ENCODE measurements at places on chromosomes 5 and 9. TPM values are rescaled to one million over a fixed set of nuclear protein-coding genes. Genes with fewer than 3 reads are reported as not detected.

FSTL4 gene
- polyA plus RNA-seq: not detected

PCDHB2 gene
- not detected for polyA plus RNA-seq

PCDHA6 gene
- not detected for polyA plus RNA-seq

ALDOB gene
- polyA plus RNA-seq: not detected

PCDHGA11 gene
- not detected for polyA plus RNA-seq

ADAMTSL2 gene
- polyA plus RNA-seq: not detected

ZDHHC11B gene
- not detected for polyA plus RNA-seq

FBXO4 gene
- 18.0 TPM for polyA plus RNA-seq

ALG2 gene
- polyA plus RNA-seq: 33.9 TPM

ACSL6 gene
- polyA plus RNA-seq: 3.0 TPM

IFNA5 gene
- polyA plus RNA-seq: not detected

SLC34A1 gene
- polyA plus RNA-seq: not detected

IL3 gene
- not detected for polyA plus RNA-seq

SLC6A7 gene
- polyA plus RNA-seq: not detected

KIF12 gene
- not detected for polyA plus RNA-seq

ENTREP1 gene
- not detected for polyA plus RNA-seq

LURAP1L gene
- polyA plus RNA-seq: not detected

GOLGA2 gene
- polyA plus RNA-seq: 4.1 TPM

FOXD4L6 gene
- not detected for polyA plus RNA-seq

HMMR gene
- polyA plus RNA-seq: 0.86 TPM

LMX1B gene
- polyA plus RNA-seq: not detected

ZDHHC11 gene
- polyA plus RNA-seq: not detected

PSD2 gene
- polyA plus RNA-seq: not detected

C7 gene
- not detected for polyA plus RNA-seq

ENTPD2 gene
- polyA plus RNA-seq: not detected

OR13C4 gene
- not detected for polyA plus RNA-seq

CNTNAP3B gene
- not detected for polyA plus RNA-seq

C1QTNF2 gene
- polyA plus RNA-seq: not detected

NR6A1 gene
- not detected for polyA plus RNA-seq

C9 gene
- polyA plus RNA-seq: not detected

ANKRD34B gene
- not detected for polyA plus RNA-seq

CEL gene
- not detected for polyA plus RNA-seq

LCN6 gene
- not detected for polyA plus RNA-seq

PCDHB12 gene
- polyA plus RNA-seq: not detected

BSPRY gene
- 0.64 TPM for polyA plus RNA-seq

ABO gene
- polyA plus RNA-seq: not detected

ANXA2R gene
- 68.0 TPM for polyA plus RNA-seq

TMEM232 gene
- 2.1 TPM for polyA plus RNA-seq

PPIP5K2 gene
- polyA plus RNA-seq: 23.9 TPM

OBP2B gene
- not detected for polyA plus RNA-seq

SLC6A3 gene
- not detected for polyA plus RNA-seq

FAT2 gene
- polyA plus RNA-seq: 0.05 TPM

SYNPO gene
- not detected for polyA plus RNA-seq

PCDHA1 gene
- not detected for polyA plus RNA-seq

AIF1L gene
- not detected for polyA plus RNA-seq

SEC16A gene
- polyA plus RNA-seq: 21.3 TPM

SPATA6L gene
- polyA plus RNA-seq: 0.50 TPM

PCDHAC1 gene
- not detected for polyA plus RNA-seq

EIF4E1B gene
- polyA plus RNA-seq: not detected

RNF208 gene
- not detected for polyA plus RNA-seq

GNA14 gene
- not detected for polyA plus RNA-seq

PDE8B gene
- polyA plus RNA-seq: not detected
